Activated CD4-positive, alpha-beta T cell treated with anti-CD3 and anti-CD28 coated beads for 24 hours (primary cell): ENCODE measurements at places on chromosomes 3 and 15.

DNA sequence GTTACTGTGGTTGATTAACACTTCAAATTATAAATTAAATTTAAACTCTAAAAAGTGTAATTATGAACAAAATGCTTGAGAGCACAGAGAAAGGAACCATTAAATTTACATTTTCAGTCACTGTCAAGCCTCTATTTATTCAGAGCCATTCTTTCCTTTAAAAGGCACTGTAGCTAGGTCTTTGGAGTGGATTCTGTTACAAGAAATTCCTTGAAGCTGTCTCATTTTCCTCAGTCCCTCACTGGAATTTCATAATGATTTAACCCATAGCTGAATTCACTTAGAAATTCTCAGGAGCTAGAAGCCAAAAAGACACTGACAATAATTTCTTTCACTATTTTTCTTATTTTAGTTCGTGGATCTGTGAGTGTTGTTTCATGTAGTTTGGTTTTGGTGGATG, 81.2 kb upstream of the TCF12 start:
- no peak for DNase-seq

DNA sequence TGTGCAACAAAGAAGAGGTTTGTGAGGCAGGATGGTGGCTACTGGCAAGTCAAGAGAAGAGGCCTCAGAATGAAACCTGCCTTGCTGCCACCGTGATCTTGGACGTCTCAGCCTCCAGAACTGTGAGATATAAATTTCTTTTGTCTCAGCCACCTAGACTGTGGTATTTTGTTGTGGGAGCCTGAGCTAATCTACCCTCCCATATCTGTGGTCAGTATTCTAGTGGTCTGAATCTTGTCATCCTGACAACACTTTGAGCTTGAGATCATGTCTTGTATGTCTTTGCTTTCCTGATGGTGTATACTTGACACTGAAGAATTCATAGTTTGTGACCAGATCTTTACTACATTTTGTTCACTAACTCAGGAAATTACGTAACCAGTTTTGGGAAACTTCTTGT, 240.6 kb upstream of the GOLIM4 start:
- no peak for DNase-seq

- no peak for DNase-seq
Observed at GRCh38 chr3:180199417-180199995, 162.8 kb upstream of the PEX5L start.

- no peak for DNase-seq
Observed at GRCh38 chr3:104520228-104520655, 846.5 kb upstream of the ALCAM start.

DNA sequence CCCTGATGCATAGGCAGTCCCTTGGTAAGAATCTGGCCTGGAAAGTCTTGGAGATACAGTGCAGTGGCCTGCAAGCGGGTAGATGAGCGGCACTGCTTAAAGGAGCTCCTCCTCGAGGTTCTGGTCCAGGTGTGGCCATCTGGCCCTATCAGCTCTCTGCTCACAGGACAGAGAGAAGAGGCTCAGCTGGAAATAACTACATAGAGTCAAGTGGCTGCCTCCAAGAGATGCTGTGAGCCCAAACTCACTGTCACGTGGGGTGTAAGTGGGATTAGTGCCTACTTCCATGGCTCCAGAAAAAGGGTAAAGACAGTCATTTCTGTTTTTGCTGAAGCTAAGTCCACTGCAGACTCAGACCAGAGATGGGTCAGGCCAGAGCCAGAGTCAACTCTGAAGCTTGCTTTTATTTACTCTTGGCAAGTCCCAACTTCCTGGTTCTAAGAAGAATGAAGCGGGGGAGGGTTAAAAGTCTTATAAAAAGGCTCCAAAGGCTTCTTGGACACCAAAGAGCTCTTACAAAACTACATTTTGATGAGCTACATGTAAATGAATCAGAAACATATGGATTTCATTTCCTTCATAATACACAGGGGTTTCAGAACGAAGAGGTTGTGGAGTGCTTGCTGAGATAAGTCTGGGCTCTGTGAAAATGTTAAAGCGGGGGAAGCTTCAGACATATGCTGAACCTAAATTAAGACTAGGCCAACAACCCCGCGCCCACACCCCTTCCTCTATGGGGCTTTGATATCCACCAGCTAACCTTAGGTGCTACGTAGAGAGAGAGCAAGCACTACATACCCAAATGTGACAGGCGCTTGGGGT, 77.1 kb downstream of the PDZRN3 start:
- DNase-seq, result no peak

GRCh38 chr15:90400005-90400758, 12.1 kb downstream of the IQGAP1 start:
- no peak for DNase-seq

DNA sequence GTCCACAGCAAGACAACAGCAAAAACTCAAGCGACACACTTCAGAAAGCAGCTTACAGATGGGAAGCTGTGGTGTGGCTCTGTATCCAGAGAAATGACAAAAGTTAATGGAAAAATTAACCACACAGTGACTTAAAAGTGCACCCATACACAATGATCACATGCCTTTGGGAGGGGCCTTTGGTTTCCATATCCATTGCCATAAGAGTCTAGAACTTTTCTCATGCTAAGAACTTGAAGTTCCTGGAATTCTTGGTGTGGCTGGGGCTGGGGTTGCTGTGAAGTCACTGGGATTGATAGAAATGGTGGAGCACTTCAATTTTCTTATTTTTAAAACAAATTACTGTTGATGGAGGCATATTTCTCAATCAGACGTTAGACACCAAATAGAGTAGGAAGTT, 108.6 kb upstream of the FEZF2 start:
- DNase-seq, result no peak

DNA sequence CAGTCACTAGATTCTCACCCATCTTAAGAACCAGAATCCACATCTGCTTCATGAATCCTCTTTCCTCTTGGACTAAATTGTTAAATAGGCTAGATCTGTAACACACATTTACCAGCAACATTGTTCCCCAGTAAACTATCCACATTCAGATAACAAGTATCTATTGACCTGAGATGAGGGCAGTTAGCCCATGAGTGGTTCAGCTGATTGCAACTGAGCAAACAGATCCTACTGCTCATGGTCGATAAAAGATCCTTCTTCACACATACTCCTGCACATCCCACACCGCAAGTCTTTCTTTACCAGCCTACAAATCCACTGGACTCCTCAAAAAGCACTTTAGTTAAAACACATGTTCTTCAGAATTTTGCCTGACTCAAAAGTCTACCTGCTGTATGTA, 59.2 kb downstream of the UACA start:
- no peak for DNase-seq

- no peak for DNase-seq
Observed at GRCh38 chr3:188391592-188391991, 237.6 kb downstream of the LPP start.

DNA sequence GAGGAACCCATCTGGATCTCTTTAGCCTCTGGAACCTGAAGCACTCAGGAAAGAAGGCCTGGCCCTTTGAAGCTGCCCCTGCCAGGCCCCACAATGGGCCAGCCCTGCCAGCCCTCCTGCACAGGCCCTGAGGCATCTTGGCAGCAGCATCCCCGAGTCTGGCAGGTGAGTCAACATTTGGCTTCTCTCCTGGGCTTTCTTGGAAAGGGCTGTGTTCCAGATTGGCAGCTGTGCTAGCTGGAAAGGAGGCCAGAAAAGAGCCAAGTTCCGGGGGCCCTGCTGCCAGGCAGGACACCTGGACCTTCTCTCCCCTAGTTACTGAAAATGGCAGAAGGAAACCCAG, 187.2 kb downstream of the SHQ1 start:
- no peak for DNase-seq

DNA sequence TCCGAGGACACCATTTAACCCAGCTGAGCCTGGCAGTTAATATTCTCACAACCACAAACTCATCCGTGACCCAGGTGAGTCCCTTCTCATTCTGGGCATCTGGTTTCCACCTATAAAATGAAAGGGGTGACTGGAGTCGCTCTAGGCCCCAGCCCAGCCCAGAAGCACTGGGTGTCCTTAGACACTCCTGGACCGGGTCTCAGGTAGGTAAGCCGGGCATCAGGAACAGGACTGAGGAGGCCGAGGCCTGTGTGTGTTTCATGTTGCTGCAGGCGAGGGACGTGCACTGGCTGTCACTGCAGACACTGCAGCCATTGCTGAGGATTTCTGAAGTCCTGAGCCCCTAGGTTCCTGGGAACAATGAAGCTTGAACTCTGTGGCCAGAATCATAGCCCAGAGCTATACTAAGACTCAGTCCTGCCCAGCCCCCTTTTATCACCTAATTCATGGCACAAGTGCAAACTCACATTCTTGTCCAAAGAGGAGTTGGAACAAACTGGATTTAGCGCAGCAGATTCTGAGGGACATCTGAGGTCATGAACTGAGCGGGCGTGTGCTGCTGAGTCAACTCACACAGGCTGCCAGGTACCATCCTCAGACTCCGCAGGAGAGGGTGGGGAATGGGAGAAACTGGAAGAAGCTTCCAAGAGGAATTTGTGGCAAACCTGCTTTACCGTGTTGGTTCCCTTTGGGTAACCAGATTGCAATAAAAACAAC, 184.9 kb downstream of the FAM43A start:
- no peak for DNase-seq

DNA sequence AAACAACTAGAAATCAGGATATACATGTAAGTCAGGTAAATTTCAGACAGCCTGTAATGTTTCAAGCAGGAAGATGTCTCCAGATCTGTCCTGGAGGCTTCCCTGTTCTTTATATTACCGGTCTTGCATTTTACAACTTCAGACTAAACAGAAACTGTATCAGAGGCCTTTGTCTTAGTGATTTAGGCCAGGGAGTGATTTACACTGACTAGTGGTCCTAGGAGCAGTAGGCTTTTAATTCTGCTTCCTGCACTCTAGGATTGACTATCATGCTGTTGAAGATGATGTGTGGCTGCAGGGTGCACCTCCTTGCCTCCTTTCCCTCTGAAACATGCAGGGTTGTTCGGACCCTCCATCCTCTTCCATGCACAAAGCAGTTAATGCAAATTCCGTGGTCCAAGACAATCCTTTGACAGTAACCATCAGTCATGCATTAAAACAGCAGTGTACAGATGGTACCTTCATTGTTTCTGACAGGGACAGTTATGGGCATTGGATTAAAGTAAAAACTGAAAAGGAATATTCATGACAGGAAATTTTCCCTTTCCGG, 27.6 kb downstream of the CHRNA7 start:
- DNase-seq, result no peak

- no peak for DNase-seq
Observed at GRCh38 chr15:46309914-46310313, 675.1 kb downstream of the SQOR start.

- no peak for DNase-seq
Observed at GRCh38 chr3:43506644-43507043, 115.2 kb downstream of the ANO10 start.

DNA sequence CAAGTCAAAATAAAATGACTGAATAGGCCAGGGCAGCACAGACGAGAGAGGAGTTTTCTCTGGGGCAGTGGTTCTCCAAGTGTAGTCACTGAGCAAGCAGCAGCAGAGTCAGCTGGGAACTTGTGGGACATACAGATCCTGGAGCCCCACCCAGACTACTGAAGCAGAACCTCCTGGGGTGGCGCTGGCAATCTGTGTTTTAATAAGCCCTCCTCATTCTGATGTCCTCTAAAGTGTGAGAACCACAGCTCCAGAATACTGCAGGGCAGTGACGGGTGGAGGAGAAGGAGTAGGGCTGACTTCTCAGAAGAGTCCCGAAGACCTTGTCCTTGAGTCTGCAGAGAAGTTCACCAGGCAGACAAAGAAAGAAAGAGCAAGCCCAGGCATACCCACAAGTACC, 251.3 kb upstream of the HES1 start:
- DNase-seq, result no peak

DNA sequence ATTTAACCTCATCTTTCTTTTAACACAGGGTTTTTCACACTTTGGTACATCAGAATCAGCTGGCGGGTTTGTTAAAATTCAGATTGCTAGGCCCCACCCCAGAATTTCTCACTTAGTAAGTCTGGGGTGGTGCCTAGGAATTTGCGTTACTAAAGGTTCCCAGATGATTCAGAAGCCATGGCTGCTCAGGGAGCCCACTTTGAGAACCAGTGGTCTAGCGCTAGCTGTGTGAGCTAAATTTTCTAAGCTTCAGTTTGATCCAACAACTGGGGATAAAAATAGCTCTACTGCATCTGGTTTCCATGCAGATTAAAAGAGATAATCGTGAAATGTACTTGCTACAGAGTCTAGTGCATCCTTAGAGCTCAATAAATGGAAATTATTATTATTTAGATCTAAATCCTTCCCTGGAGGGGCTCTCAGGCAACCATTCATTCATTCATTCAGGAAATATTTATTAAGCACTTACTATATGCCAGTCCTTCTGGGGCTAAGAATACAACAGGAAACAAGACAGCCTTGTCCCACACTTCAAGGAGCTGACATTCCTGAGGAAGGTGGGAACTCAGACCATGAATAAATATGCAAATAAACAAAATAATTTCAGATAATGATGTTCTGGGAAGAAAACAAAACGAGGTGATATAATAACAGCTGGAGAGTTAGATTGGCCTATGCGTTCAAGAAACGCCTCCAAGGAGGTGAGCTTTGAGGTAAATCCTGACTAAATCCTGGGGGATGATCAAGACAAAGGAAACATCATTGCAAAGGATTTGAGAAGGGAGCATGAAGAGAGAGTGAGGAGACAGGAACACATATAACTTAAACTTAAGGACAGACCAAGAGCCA, 3.9 kb upstream of the CIDEC start:
- no peak for DNase-seq

- DNase-seq, result no peak
Observed at GRCh38 chr3:109902549-109902948, 565.2 kb upstream of the DPPA4 start.

DNA sequence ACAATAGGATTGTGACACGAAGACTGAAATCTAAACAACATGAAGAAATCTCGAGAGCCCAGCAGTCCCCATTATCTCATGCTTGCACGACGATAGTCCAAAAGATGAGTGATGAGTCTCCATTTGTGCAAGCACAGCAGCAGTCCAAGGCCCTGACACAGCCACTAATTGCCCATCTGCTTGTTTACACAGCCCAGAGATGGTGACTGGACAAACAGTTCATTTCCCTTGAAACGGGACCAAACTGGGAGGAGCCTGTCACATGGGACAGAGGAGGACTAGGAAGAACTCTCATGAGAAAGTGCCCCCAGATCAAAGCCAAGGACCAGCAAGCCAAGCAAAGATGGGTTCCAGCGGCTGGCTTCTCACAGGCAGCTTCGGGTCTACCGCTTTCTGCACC, 121.0 kb downstream of the GREM1 start:
- DNase-seq, result no peak

GRCh38 chr3:85355572-85355971, 396.8 kb downstream of the CADM2 start:
- DNase-seq, result no peak

DNA sequence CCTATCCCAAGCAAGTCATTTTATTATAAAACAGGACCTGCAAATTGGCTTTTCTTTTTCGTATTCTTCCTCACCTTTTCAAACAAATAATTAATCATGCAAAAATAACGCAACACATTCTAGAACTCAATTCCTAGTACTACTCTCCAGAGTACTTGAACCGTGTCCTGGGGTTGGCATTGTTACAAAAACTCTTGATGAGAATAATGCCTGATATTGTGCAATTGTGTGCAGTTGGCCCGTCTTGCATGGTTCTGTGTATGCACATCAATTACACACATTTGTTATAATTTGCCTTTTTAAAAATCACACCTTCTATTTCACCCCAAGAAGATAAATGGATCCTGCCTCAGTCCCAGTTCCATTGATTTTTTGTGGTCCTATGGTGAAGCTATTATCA, 205.4 kb downstream of the EPHB1 start:
- DNase-seq, result no peak

GRCh38 chr15:63020128-63020527, 22.4 kb upstream of the TPM1 start:
- DNase-seq, result no peak

- DNase-seq, result no peak
Observed at GRCh38 chr3:15064299-15064834, 748 bp downstream of the MRPS25 start.
